ENCODE measurements at places on chromosomes 2 and 18. TPM values are rescaled to one million over a fixed set of nuclear protein-coding genes. Genes with fewer than 3 reads are reported as not detected.

TCF7L1 gene
- total RNA-seq = 12.1 TPM

PTCD3 gene
- 97.6 TPM for total RNA-seq

LYPD1 gene
- 58.1 TPM for total RNA-seq

OTOS gene
- total RNA-seq = not detected

DSG1 gene
- total RNA-seq = not detected

POTEF gene
- total RNA-seq = 0.13 TPM

EPHA4 gene
- 35.8 TPM for total RNA-seq

HTRA2 gene
- total RNA-seq = 36.2 TPM

LHCGR gene
- total RNA-seq = not detected

HOXD13 gene
- not detected for total RNA-seq

PLGLB2 gene
- total RNA-seq = 2.7 TPM

GKN2 gene
- total RNA-seq = not detected

UPP2 gene
- not detected for total RNA-seq

VWA3B gene
- not detected for total RNA-seq

DOCK10 gene
- 38.7 TPM for total RNA-seq

ERMN gene
- total RNA-seq = not detected

EIF2AK3 gene
- total RNA-seq = 20.7 TPM

CD8B2 gene
- total RNA-seq = not detected

ARL4C gene
- 2.1 TPM for total RNA-seq

FRZB gene
- not detected for total RNA-seq

NFU1 gene
- total RNA-seq = 52.0 TPM

CRACDL gene
- 4.1 TPM for total RNA-seq

ABCA12 gene
- under 0.01 TPM for total RNA-seq

RAB6C gene
- not detected for total RNA-seq

GLI2 gene
- total RNA-seq = 0.13 TPM

MREG gene
- total RNA-seq = 5.5 TPM

DPP10 gene
- not detected for total RNA-seq

BUB1 gene
- total RNA-seq = 67.8 TPM

DSG3 gene
- under 0.01 TPM for total RNA-seq

DUSP2 gene
- 0.93 TPM for total RNA-seq

RGPD6 gene
- 64.0 TPM for total RNA-seq

IL1RL1 gene
- total RNA-seq = 159 TPM

RAX gene
- not detected for total RNA-seq

STPG4 gene
- 0.13 TPM for total RNA-seq

Data from thoracic aorta endothelial cell (primary cell).